CD14-positive monocyte (primary cell): ENCODE measurements at places on chromosomes 6 and 20. TPM values are rescaled to one million over a fixed set of nuclear protein-coding genes. Genes with fewer than 3 reads are reported as not detected.
A peak's percentile ranks its signal among the peaks of the same experiment; 100 is the strongest.

Gene SMLR1
- polyA plus RNA-seq: not detected

DNA sequence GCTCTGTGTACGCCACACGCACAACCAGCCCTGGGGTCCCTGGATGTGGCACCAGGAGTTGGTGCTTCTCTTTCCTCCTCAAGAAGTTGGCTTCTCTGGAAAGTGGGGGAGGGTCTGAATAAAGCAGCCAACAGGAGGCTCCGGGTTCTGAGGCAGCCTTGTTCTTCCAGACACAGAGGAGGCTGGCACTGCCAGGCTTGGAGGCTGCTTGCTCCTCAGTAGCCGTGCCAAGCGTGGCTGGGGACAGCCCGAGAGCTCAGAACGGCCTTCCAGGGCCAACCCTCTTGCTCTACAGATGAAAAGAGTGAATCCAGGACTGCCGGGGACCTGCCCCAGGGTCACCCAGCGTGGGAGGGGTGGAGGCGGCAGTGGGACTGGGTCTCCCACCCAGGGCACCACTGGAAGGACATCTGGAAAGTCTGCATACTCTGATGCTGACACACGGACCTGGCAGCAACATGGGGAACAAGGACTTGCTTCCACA is 70.4 kb downstream of the SLC22A23 start:
- H3K4me1 ChIP-seq: no peaks in the 10 kb centered on the region
- no peak for DNase-seq
- H3K4me3 ChIP-seq: no peak overlapping the region
- no peaks in the 10 kb centered on the region for H3K36me3 ChIP-seq
- no peak overlapping the region for H3K27ac ChIP-seq

Gene ARMH2
- 0.34 TPM for polyA plus RNA-seq

Gene PGBD1
- polyA plus RNA-seq: 0.17 TPM

DNA sequence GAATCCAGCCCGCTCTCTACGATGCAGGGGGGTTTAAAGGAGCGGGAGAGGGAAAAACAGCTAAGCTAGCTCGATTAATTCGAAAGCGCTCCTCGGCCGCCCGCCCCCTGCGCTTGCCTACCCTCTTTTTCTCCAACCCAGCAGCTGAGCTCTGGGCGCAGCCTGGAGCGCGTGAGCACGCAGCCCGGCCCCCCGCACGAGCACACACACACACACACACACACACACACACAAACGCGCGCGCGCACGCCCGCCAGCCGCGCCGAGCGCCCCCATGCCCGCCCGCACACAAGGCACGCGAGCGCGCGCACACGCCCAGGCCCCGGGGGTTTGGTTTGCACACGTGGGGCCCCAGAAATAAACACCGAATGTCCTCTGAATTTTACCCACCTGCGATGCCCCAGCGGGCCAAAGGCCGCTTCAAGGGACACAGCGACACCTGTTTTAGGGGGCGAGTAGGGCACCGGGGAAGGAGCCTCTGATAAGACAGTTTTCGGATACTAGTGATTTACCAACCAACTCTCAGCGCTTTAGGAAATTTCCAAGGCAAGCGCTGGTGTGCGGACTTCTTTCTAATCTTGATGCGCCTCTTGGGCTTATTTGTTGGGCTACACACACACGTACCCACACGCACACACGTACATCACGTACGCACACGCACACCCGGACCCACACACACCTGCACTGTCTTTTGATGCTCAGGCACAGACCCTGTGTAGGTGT is 802 bp upstream of the NRN1 start:
- peak overlapping the region; percentile 2 for H3K4me3 ChIP-seq
- no peaks in the 10 kb centered on the region for H3K36me3 ChIP-seq
- peaks cover 51% of the 10 kb centered on the region for H3K4me1 ChIP-seq
- no peak for DNase-seq
- no peak overlapping the region for H3K27ac ChIP-seq

Gene ORC3
- polyA plus RNA-seq: 16.2 TPM

Gene SLA2
- polyA plus RNA-seq: 0.16 TPM

DNA sequence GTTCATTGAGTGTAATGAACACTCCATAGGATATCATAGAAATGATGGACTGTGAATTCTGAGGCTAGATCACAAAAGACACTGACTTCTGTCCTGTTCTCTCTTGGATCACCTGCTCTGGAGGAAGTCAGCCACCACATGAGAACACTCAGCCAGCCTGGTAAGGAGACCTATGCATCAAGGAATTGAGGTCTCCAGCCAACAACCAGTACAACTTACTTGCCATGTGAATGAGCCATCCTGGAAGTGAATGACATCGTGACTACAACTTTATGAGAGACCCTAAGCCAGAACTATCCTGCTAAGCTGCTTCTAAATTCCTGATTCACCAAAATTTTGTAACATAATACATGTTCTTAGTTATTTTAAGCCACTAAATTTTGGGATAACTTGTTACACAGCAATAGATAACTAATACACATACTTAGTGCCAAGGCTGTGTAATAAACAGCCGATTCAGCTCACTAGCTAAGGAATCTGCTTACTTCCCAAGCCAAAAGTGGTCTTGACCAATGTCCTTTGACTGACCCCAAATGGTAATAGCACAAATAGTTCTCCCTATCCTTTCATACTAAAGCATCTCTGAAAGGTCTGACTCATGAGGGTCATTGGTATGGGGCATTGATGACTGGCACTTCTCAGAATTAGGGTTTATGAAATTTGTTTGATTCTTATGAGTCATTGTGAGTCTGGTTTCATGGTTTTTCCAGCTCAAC is 6.9 kb upstream of the CTNNBL1 start:
- no peak overlapping the region for H3K4me3 ChIP-seq
- peak; percentile 34 for DNase-seq
- no peaks in the 10 kb centered on the region for H3K4me1 ChIP-seq
- H3K27ac ChIP-seq: no peak overlapping the region
- H3K36me3 ChIP-seq: no peaks in the 10 kb centered on the region

Gene RAD21L1
- not detected in 2 replicates for polyA plus RNA-seq

DNA sequence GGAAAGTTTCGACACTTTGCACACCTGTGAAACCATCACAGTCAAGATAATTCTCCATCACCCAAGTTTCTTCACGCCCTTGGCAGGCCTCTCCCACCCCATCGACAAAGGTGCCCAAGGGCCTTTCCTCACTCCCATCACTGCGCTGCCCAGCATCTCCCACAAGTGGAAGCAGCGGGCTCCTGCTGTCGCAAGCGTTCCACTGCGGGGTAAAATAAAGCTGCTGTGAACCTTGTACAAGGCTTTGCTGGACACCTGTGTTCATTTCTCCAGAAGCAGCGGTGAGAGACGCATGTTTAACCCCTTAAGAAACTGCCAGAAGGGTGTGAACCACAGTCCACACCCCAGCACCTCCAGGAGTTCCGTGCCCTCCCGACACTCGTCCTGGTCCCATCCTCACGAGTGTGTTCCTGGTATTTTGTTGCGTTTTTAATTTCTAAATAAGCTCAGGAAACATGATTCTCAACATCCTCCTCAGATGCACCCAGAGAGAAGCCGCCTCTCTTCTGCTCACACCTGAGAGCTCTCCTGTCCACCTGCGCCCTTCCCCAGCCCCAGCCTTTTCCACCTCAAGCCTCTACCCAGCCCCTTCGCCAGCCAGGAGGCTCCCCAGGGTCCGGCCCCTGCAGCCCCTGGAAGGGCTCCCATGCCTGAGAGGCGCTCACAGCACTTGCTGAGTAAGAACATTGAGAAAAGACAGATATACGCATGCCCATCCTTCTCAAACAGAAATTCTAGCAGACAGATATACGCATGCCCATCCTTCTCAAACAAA is 97.5 kb downstream of the TAF4 start:
- peaks cover 21% of the 10 kb centered on the region for H3K27me3 ChIP-seq
- peaks cover 5% of the 10 kb centered on the region for H3K36me3 ChIP-seq
- H3K4me3 ChIP-seq: no peak overlapping the region
- no peaks in the 10 kb centered on the region for H3K4me1 ChIP-seq
- no peak for DNase-seq

Gene NOX3
- polyA plus RNA-seq: not detected in 2 replicates
